Osteocyte (in vitro differentiated cells): ENCODE measurements at places on chromosomes 3 and 15. TPM values are rescaled to one million over a fixed set of nuclear protein-coding genes. Genes with fewer than 3 reads are reported as not detected.

The MED12L gene
- 1.4 TPM in 2 replicates for total RNA-seq

The NMNAT3 gene
- 2.2 and 2.5 TPM in 2 replicates for total RNA-seq

GRCh38 chr3:85533586-85533985 is 574.8 kb downstream of the CADM2 start:
- no peak overlapping the region for H3K4me3 ChIP-seq
- H3K36me3 ChIP-seq, result no peaks in the 10 kb centered on the region
- no peak for DNase-seq
- H3K27ac ChIP-seq, result no peak overlapping the region
- H3K4me1 ChIP-seq, result no peaks in the 10 kb centered on the region
- peaks cover 2% of the 10 kb centered on the region for H3K27me3 ChIP-seq

GRCh38 chr3:12891985-12892839 is 50.8 kb upstream of the RPL32 start:
- peaks cover 4% of the 10 kb centered on the region for H3K36me3 ChIP-seq
- no peak overlapping the region for H3K4me3 ChIP-seq
- H3K4me1 ChIP-seq, result peaks cover 4% of the 10 kb centered on the region
- H3K27ac ChIP-seq, result no peak overlapping the region
- peaks cover 35% of the 10 kb centered on the region for H3K27me3 ChIP-seq

- no peaks in the 10 kb centered on the region for H3K36me3 ChIP-seq
- H3K4me1 ChIP-seq, result peaks cover 25% of the 10 kb centered on the region
- H3K27me3 ChIP-seq, result no peaks in the 10 kb centered on the region
- DNase-seq, result no peak
- no peak overlapping the region for H3K4me3 ChIP-seq
Observed at GRCh38 chr15:62823561-62823960, 219.0 kb upstream of the TPM1 start.
